Stimulated activated CD8-positive, alpha-beta memory T cell treated with anti-CD3 and anti-CD28 coated beads, Interleukin-15, amount 100 ng/mL, for 1 hour (primary cell): ENCODE measurements at places on chromosomes 4 and X.

DNA sequence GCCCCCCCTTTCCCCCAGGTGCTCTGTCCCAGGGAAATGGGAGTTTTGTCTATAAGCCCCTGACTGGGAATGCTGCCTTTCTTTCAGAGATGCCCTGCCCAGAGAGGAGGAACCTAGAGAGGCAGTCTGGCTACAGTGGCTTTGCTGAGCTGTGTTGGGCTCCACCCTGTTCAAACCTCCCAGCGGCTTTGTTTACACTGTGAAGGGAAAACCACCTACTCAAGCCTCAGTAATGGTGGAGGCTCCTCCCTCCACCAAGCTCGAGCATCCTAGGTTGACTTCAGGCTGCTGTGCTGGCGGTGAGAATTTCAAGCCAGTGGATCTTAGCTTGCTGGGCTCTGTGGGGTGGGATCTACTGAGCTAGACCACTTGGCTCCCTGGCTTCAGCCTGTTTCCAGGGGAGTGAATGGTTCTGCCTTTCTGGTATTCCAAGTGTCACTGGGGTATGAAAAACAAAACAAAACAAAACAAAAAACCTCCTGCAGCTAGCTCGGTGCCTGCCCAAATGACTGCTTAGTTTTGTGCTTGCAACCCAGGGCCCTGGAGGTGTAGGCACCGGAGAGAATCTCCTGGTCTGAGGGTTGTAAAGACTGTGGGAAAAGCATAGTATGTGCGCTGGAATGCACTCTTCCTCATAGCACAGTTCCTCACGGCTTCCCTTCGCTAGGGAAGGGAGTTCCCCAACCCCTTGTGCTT, 41.7 kb downstream of the ITM2A start:
- no peak for DNase-seq

DNA sequence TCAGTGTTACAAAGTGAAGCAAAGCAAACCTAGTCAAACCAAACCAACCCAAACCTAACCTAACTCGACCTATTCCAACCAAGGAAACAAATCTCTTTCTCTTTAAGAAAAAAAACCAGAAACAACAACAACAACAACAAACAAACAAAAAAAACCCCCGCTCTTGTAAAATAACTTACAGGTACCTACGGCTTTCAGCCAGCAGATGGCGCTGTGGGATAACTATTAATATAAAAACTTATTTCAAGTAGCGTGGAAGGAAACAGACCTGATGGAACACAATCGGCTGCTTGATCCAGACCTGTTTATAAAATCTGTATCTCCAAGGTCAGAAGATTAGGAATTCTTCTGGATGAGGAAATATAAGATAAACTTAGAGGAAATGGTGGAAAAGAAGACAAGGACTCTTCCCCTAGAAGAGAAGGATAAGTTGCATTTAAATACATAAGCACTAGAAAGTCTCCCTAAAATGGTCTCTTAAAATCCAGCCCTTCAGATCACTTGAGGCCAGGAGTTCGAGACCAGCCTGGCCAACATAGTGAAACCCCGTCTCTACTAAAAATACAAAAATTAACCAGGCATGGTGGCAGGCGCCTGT, 34.4 kb upstream of the CDKL5 start:
- peak; percentile 47 for DNase-seq

GRCh38 chr4:99593781-99594641, 19.4 kb downstream of the MTTP start:
- no peak for DNase-seq

- no peak for DNase-seq
Observed at GRCh38 chr4:54050214-54050904, 14.0 kb downstream of the CHIC2 start.

- DNase-seq: no peak
Observed at GRCh38 chrX:63424063-63424462, 72.9 kb upstream of the SPIN4 start.

DNA sequence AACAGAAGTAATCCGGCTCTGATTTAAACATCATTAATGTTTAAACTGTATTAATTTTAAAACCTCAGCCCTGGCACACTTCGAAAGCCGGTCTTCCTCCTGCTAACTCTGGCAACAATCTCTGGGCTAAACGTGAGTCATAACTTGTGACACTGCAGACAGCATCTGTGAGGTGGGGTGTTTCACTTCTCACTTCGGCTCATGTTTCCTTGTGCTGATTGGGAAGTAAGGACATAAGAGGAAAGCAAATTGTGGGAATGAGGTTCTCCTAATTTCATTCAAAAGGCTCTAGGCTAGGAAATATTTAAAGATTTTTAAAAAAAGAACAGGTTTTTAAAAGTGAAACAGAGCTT, 139.9 kb upstream of the USP9X start:
- DNase-seq: no peak

- DNase-seq: no peak
Observed at GRCh38 chr4:122221322-122221721, 69.2 kb downstream of the BLTP1 start.

- no peak for DNase-seq
Observed at GRCh38 chr4:42339935-42340406, 57.3 kb upstream of the SHISA3 start.
